ENCODE measurements at places on chromosomes 1 and 21. TPM values are rescaled to one million over a fixed set of nuclear protein-coding genes. Genes with fewer than 3 reads are reported as not detected.
A peak's percentile ranks its signal among the peaks of the same experiment; 100 is the strongest.

DNA sequence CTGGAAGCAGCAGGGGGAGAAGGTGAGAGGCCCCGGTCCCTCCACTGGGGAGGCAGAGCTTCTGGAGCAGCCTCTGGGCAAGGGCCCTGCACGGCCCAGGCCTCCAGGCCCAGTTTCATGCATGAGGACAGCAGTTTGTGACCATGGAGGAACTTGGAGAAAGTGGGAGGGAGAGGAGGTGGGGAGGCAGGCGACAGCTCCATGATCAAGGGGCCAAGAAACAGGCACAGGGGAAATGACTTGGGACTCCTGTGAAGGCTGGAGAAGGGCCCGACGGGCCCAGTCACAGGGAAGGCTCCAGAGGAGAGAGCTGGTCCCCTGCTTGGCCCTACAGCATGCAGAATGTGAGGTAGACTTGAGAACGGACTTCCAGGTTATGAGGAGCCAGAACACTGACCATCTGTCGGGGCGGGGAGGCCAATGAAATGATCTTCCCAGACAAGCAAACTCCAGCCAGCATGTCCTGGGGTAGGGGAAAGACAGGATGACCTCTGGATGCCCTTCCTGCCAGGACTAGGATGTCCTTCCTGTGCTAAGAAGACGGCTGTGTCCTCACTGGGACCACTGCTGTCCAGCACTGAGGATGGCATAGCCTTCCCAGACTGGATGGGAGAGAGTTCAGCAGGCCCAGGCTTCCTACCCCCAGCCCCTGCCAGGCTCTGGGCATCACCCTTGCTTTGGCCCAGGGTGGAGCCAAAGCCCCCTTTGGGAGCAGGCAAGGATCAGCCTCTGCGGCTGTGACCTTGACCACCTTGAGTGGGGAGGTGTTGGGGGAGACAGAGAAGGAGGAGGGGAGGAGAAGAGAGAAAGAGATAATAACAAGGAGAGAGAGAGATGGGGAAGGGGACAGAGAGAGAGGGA, 548.2 kb downstream of the PTPRU start:
- H3K36me3 ChIP-seq, result no peaks in the 10 kb centered on the region
- H3K27ac ChIP-seq, result no peak overlapping the region
- no peaks in the 10 kb centered on the region for H3K4me1 ChIP-seq
- H3K4me3 ChIP-seq, result no peak overlapping the region
- no peak for DNase-seq

GRCh38 chr1:175810305-175810704, 66.9 kb upstream of the TNR start:
- H3K4me1 ChIP-seq, result no peaks in the 10 kb centered on the region
- no peak overlapping the region for H3K27ac ChIP-seq
- H3K36me3 ChIP-seq, result no peaks in the 10 kb centered on the region
- no peak overlapping the region for H3K4me3 ChIP-seq
- peaks cover 10% of the 10 kb centered on the region for H3K27me3 ChIP-seq

DNA sequence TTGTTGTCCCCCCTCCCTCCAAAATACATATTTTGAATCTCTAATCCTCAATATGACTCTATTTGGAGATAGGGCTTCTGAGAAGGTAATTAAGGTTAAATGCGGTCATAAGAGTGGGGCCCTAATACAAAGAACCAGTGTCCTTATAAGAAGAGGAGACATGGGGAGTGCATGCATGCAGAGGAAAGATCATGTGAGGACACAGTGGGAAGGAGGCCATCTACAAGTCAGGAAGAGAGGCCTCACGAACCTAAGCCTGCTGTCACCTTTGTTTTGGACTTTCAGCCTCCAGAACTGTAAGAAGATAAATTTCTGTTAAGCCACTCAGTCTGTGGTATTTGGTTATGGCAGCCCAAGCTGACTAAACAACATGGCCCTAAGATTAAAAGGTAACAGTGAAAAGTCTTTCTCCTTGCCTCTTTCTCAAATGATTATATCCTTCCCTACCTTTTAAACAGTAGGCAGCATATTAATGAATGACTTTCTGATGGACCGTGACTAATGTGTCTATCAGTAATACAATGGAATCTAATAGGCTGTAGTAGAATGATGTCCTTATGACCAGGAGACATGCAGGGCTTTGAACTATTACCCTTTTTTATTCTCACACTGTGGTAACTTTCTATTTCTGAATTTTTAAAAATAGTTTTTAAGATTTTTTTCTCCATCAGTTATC, 40.6 kb upstream of the ST6GALNAC3 start:
- H3K27me3 ChIP-seq, result no peaks in the 10 kb centered on the region
- no peak for DNase-seq
- H3K4me3 ChIP-seq, result no peak overlapping the region
- no peak overlapping the region for H3K27ac ChIP-seq
- H3K4me1 ChIP-seq, result peaks cover 52% of the 10 kb centered on the region
- H3K36me3 ChIP-seq, result no peaks in the 10 kb centered on the region

GRCh38 chr1:19178734-19179398, 31.2 kb downstream of the UBR4 start:
- peak overlapping the region; percentile 0 for H3K27ac ChIP-seq
- no peaks in the 10 kb centered on the region for H3K4me1 ChIP-seq
- peaks cover 41% of the 10 kb centered on the region for H3K36me3 ChIP-seq
- H3K4me3 ChIP-seq, result no peak overlapping the region

GRCh38 chr1:31932491-31933316, 5.5 kb downstream of the PTP4A2 start:
- no peaks in the 10 kb centered on the region for H3K27me3 ChIP-seq
- no peak overlapping the region for H3K4me3 ChIP-seq
- no peaks in the 10 kb centered on the region for H3K36me3 ChIP-seq
- peak overlapping the region; percentile 78 for H3K27ac ChIP-seq
- peaks cover 69% of the 10 kb centered on the region for H3K4me1 ChIP-seq
- no peak for DNase-seq

GRCh38 chr1:160032165-160032820, 503 bp upstream of the PIGM start:
- peaks cover 14% of the 10 kb centered on the region for H3K27me3 ChIP-seq
- peaks cover 39% of the 10 kb centered on the region for H3K4me1 ChIP-seq
- peaks cover 3% of the 10 kb centered on the region for H3K36me3 ChIP-seq
- H3K27ac ChIP-seq, result peak overlapping the region; percentile 94
- DNase-seq, result no peak

- no peak for DNase-seq
- H3K4me3 ChIP-seq, result no peak overlapping the region
- H3K27ac ChIP-seq, result peak overlapping the region; percentile 88
- no peaks in the 10 kb centered on the region for H3K36me3 ChIP-seq
Observed at GRCh38 chr1:63010913-63011660, 227.2 kb downstream of the ATG4C start.

- no peaks in the 10 kb centered on the region for H3K4me1 ChIP-seq
- no peak overlapping the region for H3K27ac ChIP-seq
- H3K36me3 ChIP-seq, result no peaks in the 10 kb centered on the region
- H3K4me3 ChIP-seq, result no peak overlapping the region
Observed at GRCh38 chr1:26626994-26627393, 68.8 kb upstream of the ARID1A start.

DNA sequence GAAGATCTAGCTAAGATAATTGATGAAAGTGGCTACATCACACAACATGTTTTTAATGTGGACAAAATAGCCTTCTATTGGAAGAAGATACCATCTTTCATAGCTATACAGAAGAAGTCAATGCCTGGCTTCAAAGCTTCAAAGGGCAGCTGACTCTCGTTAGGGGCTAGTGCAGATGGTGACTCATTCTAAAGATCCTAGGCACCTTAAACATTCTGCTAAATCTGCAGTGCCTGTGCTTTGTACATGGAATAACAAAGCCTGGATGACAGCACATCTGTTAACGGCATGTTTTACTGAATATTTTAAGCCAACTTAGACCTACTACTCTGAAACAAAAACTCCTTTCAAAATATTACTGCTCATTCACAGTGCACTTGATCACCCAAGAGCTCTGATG, 65.6 kb upstream of the USP24 start:
- no peak overlapping the region for H3K4me3 ChIP-seq
- H3K27ac ChIP-seq, result no peak overlapping the region
- no peaks in the 10 kb centered on the region for H3K36me3 ChIP-seq

GRCh38 chr21:38433471-38433870, 64.8 kb downstream of the ERG start:
- H3K27me3 ChIP-seq, result no peaks in the 10 kb centered on the region
- H3K27ac ChIP-seq, result no peak overlapping the region
- H3K4me1 ChIP-seq, result peaks cover 17% of the 10 kb centered on the region
- no peak for DNase-seq
- no peaks in the 10 kb centered on the region for H3K36me3 ChIP-seq
- H3K4me3 ChIP-seq, result no peak overlapping the region

DNA sequence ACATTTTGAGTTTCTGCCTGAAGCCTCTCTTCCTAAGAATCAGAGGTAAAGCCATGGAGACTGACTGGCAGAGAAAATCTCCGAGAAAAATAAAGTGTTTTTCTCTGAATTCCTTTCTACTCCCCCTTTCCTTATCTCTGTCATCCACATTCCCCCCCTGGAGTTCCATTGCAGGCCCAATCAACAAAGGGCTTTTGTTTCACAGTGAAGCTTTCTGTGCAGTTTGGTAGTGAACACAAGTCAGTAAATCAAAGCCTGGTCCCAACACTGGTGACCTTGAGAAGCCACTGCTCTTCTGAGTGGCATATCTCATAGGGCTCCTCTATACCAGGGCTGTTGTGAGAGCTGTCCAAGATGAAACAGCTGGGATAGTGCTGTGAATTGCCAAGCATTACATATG, 228.4 kb downstream of the SEC16B start:
- H3K4me3 ChIP-seq, result no peak overlapping the region
- peaks cover 8% of the 10 kb centered on the region for H3K27me3 ChIP-seq
- no peak for DNase-seq
- no peak overlapping the region for H3K27ac ChIP-seq
- peaks cover 16% of the 10 kb centered on the region for H3K4me1 ChIP-seq

DNA sequence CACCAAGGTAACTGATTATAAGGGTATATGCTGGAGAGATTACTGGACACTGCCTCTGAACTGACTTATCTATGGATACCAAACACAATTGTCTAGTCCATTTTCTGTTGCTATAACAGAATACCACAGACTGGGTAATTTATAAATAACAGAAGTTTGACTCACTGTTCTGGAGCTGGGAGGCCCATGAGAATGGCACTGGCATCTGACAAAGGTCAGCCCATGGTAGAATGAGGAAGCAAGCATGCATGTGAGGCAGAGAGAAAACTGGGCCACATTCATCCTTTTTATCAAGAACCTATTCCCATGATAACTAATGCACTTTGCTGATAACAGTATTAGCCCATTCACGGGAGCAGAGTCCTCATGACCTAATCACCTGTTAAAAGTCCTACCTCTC, 37.4 kb downstream of the FCER1A start:
- H3K36me3 ChIP-seq, result no peaks in the 10 kb centered on the region
- DNase-seq, result no peak
- no peaks in the 10 kb centered on the region for H3K27me3 ChIP-seq
- no peak overlapping the region for H3K4me3 ChIP-seq

DNA sequence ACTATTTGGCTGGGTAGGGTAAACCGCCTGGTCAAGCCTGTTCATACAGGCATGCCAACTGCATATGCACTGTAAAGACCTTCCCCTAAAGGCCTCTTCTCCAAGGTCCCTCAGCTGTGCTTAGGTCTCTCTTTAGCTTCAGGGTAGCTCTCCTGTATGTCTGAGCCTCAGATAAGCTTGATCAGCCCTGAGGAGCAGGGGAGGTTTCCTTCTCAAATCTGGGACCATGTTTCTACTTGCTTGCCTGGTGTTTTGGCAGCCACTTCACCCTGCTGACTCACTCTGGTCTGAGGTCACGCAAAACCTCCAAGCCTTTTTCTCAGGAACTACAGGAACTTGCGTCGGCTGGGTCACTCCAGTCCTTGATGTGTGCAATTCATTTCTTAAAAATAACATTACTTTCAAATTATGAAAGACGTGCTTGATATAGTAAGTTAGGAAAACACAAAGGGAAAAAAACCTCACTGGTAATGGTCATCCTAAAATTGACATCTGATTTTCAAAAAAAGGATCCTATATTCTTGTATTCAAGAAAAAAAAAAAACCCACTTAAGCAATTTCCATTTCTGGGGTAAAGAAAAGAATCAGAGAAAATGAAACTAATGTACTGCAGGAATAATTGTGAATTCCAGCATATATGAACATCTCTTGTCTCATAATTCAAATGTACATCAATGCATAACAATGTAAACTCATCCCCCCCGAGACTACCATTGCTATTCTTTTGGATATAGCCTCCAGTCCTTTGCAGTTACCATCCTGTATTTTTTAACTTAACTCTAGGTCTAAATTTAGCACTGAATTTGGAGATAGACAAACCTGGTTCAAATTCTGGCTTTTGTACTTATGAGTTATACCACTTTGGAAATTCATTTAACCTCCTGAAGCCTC, 24.8 kb upstream of the RNF19B start:
- H3K4me1 ChIP-seq, result peaks cover 27% of the 10 kb centered on the region
- H3K27me3 ChIP-seq, result no peaks in the 10 kb centered on the region
- no peak for DNase-seq
- H3K36me3 ChIP-seq, result no peaks in the 10 kb centered on the region
- peak overlapping the region; percentile 85 for H3K27ac ChIP-seq

GRCh38 chr1:39387452-39387851, 104.0 kb upstream of the BMP8A start:
- H3K4me1 ChIP-seq, result peaks cover 14% of the 10 kb centered on the region
- H3K36me3 ChIP-seq, result peaks cover 45% of the 10 kb centered on the region
- H3K27me3 ChIP-seq, result no peaks in the 10 kb centered on the region

- H3K27ac ChIP-seq, result no peak overlapping the region
- peaks cover 4% of the 10 kb centered on the region for H3K36me3 ChIP-seq
- no peak overlapping the region for H3K4me3 ChIP-seq
- peaks cover under 1% of the 10 kb centered on the region for H3K27me3 ChIP-seq
Observed at GRCh38 chr1:239982762-239983161, 108.9 kb upstream of the FMN2 start.

GRCh38 chr21:35850029-35850428, 210.3 kb downstream of the SETD4 start:
- no peak overlapping the region for H3K4me3 ChIP-seq
- peaks cover 35% of the 10 kb centered on the region for H3K27me3 ChIP-seq
- H3K27ac ChIP-seq, result peak overlapping the region; percentile 8

DNA sequence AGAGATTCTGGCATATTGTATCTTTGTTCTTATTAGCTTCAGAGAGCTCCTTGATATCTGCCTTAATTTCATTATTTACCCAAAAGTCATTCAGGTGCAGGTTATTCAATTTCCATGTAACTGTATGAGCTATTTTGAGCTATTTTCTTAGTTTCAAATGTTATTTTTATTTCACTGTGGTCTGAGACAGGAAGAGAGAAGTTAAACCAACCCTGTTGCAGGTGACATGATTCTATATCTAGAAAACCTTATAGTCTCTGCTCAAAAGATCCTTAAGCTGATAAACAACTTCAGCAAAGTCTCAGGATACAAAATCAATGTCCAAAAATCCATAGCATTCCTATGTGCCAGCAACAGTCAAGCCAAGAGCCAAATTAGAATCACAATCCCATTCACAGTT, 1644.0 kb upstream of the B3GALT2 start:
- H3K27ac ChIP-seq, result no peak overlapping the region
- H3K27me3 ChIP-seq, result no peaks in the 10 kb centered on the region
- H3K4me1 ChIP-seq, result peaks cover 11% of the 10 kb centered on the region
- no peak for DNase-seq

- H3K27ac ChIP-seq, result peak overlapping the region; percentile 16
- DNase-seq, result no peak
- H3K36me3 ChIP-seq, result peaks cover 17% of the 10 kb centered on the region
- H3K27me3 ChIP-seq, result no peaks in the 10 kb centered on the region
- peaks cover 25% of the 10 kb centered on the region for H3K4me1 ChIP-seq
Observed at GRCh38 chr1:30929944-30930525, 21.5 kb upstream of the SDC3 start.

The NPHS2 gene
- not detected for total RNA-seq

The CNKSR1 gene
- 50.2 TPM for total RNA-seq

The VASH2 gene
- total RNA-seq, result 43.8 TPM

The MIXL1 gene
- total RNA-seq, result 3.4 TPM

The KLF17 gene
- not detected for total RNA-seq

The C21orf58 gene
- total RNA-seq, result 20.0 TPM

The CD1C gene
- total RNA-seq, result not detected

The PDPN gene
- 102 TPM for total RNA-seq

The SPRR4 gene
- not detected for total RNA-seq

The NR5A2 gene
- 0.38 TPM for total RNA-seq

The KCNH1 gene
- total RNA-seq, result 0.34 TPM

The CLDN17 gene
- total RNA-seq, result not detected

The DCST1 gene
- not detected for total RNA-seq
